ENCODE measurements at places on chromosomes 6 and 20. TPM values are rescaled to one million over a fixed set of nuclear protein-coding genes. Genes with fewer than 3 reads are reported as not detected.

SLC22A16 gene
- not detected for total RNA-seq

ADTRP gene
- not detected for total RNA-seq

GSTA3 gene
- total RNA-seq: not detected

PROCR gene
- 110 TPM for total RNA-seq

ACTL10 gene
- total RNA-seq: 3.8 TPM

BTN1A1 gene
- total RNA-seq: not detected

GPR31 gene
- not detected for total RNA-seq
